Panc1 (cell line): ENCODE measurements at places on chromosomes 11 and 22. TPM values are rescaled to one million over a fixed set of nuclear protein-coding genes. Genes with fewer than 3 reads are reported as not detected.

DNA sequence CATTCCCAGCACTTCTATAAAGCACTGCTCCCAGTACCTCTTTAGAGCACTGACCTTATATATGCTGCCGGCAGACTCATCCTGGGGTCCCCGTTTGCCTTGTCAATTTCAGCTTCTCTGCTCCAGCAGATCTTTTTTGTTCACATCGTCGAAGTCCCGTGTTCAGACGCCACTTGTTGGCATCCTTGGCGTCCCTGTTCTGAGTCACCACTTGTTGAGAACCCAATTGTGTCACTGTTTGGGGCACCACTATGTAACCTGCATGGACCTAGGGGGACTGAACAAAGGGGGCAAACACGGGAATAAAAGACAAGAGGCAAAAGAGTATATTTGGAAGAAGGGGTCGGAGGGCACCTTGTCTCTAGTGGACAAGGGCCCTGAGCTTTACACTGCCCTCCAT is 25.5 kb downstream of the OR10A6 start:
- no peak overlapping the region for H3K27ac ChIP-seq
- H3K4me3 ChIP-seq: no peak overlapping the region
- H3K4me1 ChIP-seq: no peaks in the 10 kb centered on the region

- peak overlapping the region; percentile 100 for H3K27ac ChIP-seq
- no peaks in the 10 kb centered on the region for H3K27me3 ChIP-seq
- H3K4me3 ChIP-seq: peak overlapping the region; percentile 99
- H3K4me1 ChIP-seq: peaks cover 30% of the 10 kb centered on the region
These were observed 1.2 kb downstream of the BET1L start for GRCh38 chr11:206002-206384.

GRCh38 chr22:46547883-46548244 is 10.4 kb upstream of the CELSR1 start:
- no peak overlapping the region for H3K4me3 ChIP-seq
- H3K36me3 ChIP-seq: no peaks in the 10 kb centered on the region
- H3K27ac ChIP-seq: no peak overlapping the region
- peaks cover 21% of the 10 kb centered on the region for H3K4me1 ChIP-seq
- DNase-seq: no peak

DNA sequence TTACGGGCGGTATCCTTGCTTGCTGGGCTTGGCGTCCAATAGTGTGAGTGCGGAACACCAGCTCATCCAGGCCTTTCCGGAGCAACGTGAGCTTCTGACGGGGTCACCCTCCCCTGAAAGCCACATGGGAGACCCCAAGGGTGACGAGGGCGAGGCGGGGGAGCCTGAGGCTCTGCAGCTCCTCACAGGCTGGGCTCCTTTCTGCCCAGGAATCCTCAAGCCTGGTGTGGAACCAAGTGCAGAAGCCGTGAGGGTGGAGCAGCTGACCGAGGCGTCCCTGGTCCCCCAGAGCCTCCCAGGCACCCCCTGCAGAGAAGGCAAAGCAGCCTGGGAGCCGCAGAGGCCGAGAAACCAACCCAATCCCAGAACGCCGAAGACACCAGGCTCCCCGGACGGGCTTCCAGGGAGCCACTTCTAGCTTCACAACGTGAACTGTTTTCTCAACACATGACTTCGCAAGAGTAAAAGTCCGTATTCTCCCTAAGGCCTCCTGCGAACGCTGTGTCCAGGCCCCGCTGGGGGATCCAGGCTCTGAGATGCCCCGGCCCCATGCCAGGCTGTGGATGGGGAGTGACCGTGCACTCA is 530.3 kb downstream of the BRD1 start:
- no peak overlapping the region for H3K4me3 ChIP-seq
- H3K27me3 ChIP-seq: no peaks in the 10 kb centered on the region
- H3K36me3 ChIP-seq: no peaks in the 10 kb centered on the region
- H3K4me1 ChIP-seq: no peaks in the 10 kb centered on the region

The CNIH2 gene
- 9.3 TPM for total RNA-seq

The SLCO2B1 gene
- total RNA-seq: 0.77 TPM

The CYP2D6 gene
- 2.7 TPM for total RNA-seq

GRCh38 chr11:120067438-120068113 is 70.3 kb downstream of the TRIM29 start:
- no peak for DNase-seq
- H3K4me1 ChIP-seq: no peaks in the 10 kb centered on the region

- H3K27ac ChIP-seq: no peak overlapping the region
- no peaks in the 10 kb centered on the region for H3K4me1 ChIP-seq
- peak overlapping the region; percentile 81 for H3K4me3 ChIP-seq
- DNase-seq: no peak
These were observed 15.4 kb upstream of the POU2AF2 start for GRCh38 chr11:111230122-111230465.

GRCh38 chr11:13339195-13340153 is 61.9 kb downstream of the BMAL1 start:
- H3K4me3 ChIP-seq: no peak overlapping the region
- no peaks in the 10 kb centered on the region for H3K36me3 ChIP-seq
- DNase-seq: peak; percentile 57
- no peaks in the 10 kb centered on the region for H3K27me3 ChIP-seq
- peaks cover 22% of the 10 kb centered on the region; the same call in 1 of the 2 replicates for H3K4me1 ChIP-seq
- H3K27ac ChIP-seq: peak overlapping the region; percentile 61; the same call in 1 of the 2 replicates

GRCh38 chr11:117871160-117871559 is 5.3 kb downstream of the FXYD6 start:
- H3K4me1 ChIP-seq: 0 out of 2 replicates have a peak, but pooled peaks cover 7% of the 10 kb centered on the region
- no peak overlapping the region for H3K27ac ChIP-seq
- no peak overlapping the region for H3K4me3 ChIP-seq
- no peak for DNase-seq
- peaks cover 29% of the 10 kb centered on the region for H3K27me3 ChIP-seq

GRCh38 chr11:81278991-81279390 is 1454.7 kb downstream of the FAM181B start:
- H3K27ac ChIP-seq: no peak overlapping the region
- H3K27me3 ChIP-seq: no peaks in the 10 kb centered on the region
- H3K36me3 ChIP-seq: no peaks in the 10 kb centered on the region

GRCh38 chr11:24421766-24422165 is 75.1 kb upstream of the LUZP2 start:
- H3K27ac ChIP-seq: no peak overlapping the region
- DNase-seq: no peak
- H3K4me1 ChIP-seq: no peaks in the 10 kb centered on the region
- no peak overlapping the region for H3K4me3 ChIP-seq

GRCh38 chr22:39459681-39460080 is 2.9 kb downstream of the MGAT3 start:
- H3K4me1 ChIP-seq: no peaks in the 10 kb centered on the region
- no peak overlapping the region for H3K4me3 ChIP-seq
- H3K36me3 ChIP-seq: no peaks in the 10 kb centered on the region
- no peak overlapping the region for H3K27ac ChIP-seq

DNA sequence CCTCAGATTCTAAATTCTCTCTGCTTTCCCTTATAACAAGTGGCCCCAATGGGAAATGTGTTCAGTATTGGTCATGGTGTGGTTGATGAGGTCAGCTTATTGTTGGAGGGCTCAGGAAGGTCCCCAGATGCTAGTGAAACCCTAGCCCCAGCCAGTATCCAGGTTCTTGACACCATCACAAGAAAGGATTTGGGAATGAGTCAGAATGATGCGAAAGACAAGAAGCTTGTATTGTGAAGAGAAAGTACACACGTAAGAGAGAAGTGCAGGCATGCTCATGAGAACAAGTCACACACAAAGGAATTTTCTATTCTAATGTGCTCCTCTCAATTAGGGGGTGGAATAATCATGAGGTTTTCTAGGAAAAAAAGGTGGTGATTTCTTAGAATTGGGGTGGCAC is 34.9 kb upstream of the TRPC6 start:
- no peak overlapping the region for H3K4me3 ChIP-seq
- H3K36me3 ChIP-seq: no peaks in the 10 kb centered on the region
- H3K27me3 ChIP-seq: 0 out of 2 replicates have a peak, but pooled peaks cover 2% of the 10 kb centered on the region
- H3K4me1 ChIP-seq: no peaks in the 10 kb centered on the region

GRCh38 chr11:30987819-30988218 is 381.7 kb downstream of the DCDC1 start:
- H3K27ac ChIP-seq: no peak overlapping the region
- no peaks in the 10 kb centered on the region for H3K4me1 ChIP-seq
- no peak overlapping the region for H3K4me3 ChIP-seq
- H3K36me3 ChIP-seq: no peaks in the 10 kb centered on the region
- no peak for DNase-seq

- no peak overlapping the region for H3K27ac ChIP-seq
- no peaks in the 10 kb centered on the region for H3K36me3 ChIP-seq
- no peak for DNase-seq
- no peaks in the 10 kb centered on the region for H3K4me1 ChIP-seq
These were observed 387.6 kb upstream of the DDI1 start for GRCh38 chr11:103648670-103649400.

The MAPK8IP2 gene
- total RNA-seq: 38.4 TPM

The KRTAP5-8 gene
- total RNA-seq: not detected

The ACO2 gene
- 71.5 TPM for total RNA-seq

DNA sequence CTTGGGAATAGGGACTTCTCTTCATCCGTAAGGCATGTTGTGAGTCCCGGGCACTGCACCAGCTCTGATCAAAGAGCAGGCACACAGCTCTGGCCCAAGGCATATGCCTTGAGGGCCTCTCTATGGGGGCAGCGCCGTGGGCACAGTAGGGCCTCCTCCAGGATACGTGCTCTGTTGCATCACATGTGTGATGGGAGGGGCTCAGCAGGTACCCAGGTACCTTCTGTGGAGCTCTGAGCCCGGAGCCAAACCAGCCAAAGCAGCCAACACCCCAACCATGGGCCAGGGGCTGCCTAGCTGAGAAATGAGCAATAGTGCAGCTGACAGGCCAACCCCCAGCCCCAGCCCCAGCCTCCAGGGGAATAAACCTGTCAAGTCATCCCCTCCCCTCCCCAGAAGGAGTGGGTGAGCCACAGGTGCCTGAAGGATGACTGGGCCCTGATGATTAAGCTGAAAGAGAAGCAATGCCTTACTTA is 79.7 kb upstream of the SHISAL1 start:
- H3K4me1 ChIP-seq: no peaks in the 10 kb centered on the region
- H3K27me3 ChIP-seq: no peaks in the 10 kb centered on the region
- DNase-seq: no peak
- H3K4me3 ChIP-seq: no peak overlapping the region
- no peaks in the 10 kb centered on the region for H3K36me3 ChIP-seq
- no peak overlapping the region for H3K27ac ChIP-seq

GRCh38 chr22:39475337-39475736 is 18.5 kb downstream of the MGAT3 start:
- H3K4me1 ChIP-seq: peaks cover 3% of the 10 kb centered on the region; the same call in 1 of the 2 replicates
- H3K27me3 ChIP-seq: no peaks in the 10 kb centered on the region
- no peak overlapping the region for H3K4me3 ChIP-seq
- H3K27ac ChIP-seq: no peak overlapping the region
- DNase-seq: no peak

The MICAL3 gene
- 47.1 TPM for total RNA-seq

- peaks cover 16% of the 10 kb centered on the region for H3K36me3 ChIP-seq
- no peak for DNase-seq
- peak overlapping the region; percentile 93 for H3K4me3 ChIP-seq
These were observed 627 bp downstream of the GTF2H1 start for GRCh38 chr11:18322818-18323570.

DNA sequence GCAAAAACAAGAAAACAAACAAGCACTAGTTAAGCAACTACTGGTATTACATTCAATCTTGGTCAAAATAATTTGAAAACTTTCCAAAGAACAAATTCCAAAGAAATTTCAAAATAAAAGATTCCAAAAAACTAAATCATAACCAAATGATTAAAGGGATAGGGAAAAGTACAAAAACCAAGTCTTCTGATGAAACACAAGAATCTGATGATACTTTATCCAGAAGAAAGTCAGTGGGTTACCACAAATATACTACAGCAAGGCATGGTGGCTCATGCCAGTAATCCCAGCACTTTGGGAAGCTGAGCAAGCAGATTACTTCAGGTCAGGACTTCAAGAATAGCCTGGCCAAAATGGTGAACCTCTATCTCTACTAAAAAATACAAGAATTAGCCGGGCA is 59.1 kb downstream of the NUP98 start:
- no peak overlapping the region for H3K4me3 ChIP-seq
- no peaks in the 10 kb centered on the region for H3K4me1 ChIP-seq
- DNase-seq: no peak
- H3K27ac ChIP-seq: no peak overlapping the region

- DNase-seq: no peak
- no peaks in the 10 kb centered on the region for H3K27me3 ChIP-seq
- H3K4me1 ChIP-seq: no peaks in the 10 kb centered on the region; the same call in 1 of the 2 replicates
- no peak overlapping the region for H3K27ac ChIP-seq
- peaks cover 25% of the 10 kb centered on the region for H3K36me3 ChIP-seq
- H3K4me3 ChIP-seq: no peak overlapping the region
These were observed 12.2 kb downstream of the HPS5 start for GRCh38 chr11:18309691-18310090.

DNA sequence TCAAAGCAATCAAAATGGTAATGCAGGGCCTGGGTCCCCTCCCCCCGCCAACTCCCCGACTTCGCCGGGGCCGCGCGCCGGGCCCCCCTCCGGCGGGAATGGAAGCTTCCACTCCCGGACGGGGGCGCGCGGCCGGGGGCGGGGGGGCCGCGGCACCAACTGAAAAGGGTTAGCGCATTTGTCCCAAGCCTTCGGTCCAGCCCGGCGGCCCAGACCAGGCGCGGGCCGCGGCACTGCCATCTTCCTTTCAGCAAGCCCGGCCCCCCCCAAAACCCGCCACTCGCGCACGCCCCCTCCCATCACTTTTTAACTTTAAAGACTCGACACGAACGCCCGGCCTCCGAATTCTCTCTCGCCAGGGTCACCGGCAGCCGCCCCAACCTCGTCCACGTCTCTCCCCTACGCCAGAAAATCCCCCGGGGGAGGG is 2.8 kb downstream of the PHF21B start:
- 0 out of 2 replicates have a peak, but pooled peaks cover 5% of the 10 kb centered on the region for H3K4me1 ChIP-seq
- H3K4me3 ChIP-seq: peak overlapping the region; percentile 34
- no peaks in the 10 kb centered on the region for H3K36me3 ChIP-seq
- DNase-seq: no peak

DNA sequence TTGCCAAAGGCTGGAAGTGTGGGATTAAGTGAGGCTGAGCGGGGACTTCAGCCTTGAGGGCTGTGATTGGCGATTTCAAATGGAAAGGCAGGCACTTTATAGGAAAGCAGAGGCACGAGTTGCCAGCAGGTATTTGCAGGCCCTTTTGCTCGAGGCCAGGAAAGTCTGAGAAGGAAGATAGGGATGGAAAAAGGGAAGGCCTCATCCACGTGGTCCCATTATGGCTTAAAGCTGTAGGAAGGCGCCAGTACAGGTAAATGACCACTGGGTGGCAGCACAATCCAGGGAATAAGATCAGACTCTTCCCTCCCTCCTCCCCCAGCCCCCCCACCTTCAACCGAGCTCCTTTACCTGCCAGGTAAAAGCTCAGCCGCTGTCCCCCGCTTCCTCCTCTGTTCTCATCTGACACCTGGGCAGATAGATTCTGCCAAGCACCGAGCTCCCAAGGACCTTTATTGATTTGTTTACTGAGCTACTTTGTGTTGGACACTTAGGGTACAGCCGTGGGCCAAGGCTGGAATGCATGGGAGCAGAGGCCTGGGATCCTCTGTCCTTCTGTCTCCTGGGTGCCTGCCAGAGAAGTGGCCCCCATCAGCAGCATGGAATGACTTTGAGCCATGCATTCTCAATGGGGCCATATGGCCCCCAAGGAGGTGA is 7.5 kb downstream of the P2RX3 start:
- no peaks in the 10 kb centered on the region for H3K36me3 ChIP-seq
- no peaks in the 10 kb centered on the region for H3K27me3 ChIP-seq
- H3K4me3 ChIP-seq: no peak overlapping the region
- no peak overlapping the region for H3K27ac ChIP-seq
- DNase-seq: no peak
